ENCODE measurements at places on chromosomes 4 and X.
A peak's percentile ranks its signal among the peaks of the same experiment; 100 is the strongest.

DNA sequence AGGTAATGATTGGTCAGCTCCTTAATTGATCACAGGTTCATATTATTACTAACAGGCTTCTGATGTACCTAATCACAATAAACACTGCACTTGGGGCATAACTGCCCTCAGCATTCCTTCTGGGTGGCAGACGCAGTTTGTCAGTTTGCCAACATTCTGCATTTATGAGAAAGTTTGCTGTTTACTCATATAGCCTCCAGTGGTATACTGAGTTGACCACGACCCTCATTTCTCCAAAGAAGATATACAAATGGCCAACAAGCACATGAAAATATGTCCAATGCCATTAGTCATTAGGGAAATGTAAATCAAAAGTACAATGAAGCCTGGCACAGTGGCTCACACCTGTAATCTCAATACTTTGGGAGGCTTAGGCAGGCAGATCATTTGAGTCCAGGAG, 26.3 kb downstream of the EFHC2 start:
- DNase-seq, result no peak

DNA sequence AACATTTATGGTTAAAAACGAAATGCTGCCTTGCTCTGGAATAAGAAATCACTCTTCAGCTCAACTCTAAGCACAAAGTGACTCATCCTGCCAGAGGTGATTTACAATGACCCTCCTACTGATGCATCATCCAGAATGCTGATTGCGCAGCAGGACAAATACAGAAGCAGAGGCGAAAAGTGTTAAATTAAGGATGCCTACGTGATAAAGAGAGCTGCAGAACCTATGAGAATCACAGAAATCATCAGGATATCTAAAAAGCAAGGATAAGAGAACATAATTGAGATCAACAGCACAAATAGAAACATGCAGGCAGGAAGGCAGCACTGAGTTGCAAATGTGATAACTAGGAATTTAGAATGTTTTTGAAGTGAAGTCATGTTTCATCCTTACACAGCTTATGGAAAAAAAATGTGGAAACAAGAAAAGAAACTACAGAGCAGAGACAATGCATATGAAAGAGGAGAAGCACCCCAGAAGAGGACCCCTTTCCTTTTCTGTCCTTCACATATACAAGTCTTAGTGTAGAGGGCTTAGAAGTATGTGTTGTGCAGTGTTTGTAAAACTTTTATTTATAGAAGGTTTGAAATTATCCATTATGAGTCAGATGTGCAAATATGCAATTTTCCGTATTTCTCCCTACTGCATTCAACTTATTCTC, 188.4 kb downstream of the SLC7A11 start:
- peak; percentile 95 for DNase-seq

DNA sequence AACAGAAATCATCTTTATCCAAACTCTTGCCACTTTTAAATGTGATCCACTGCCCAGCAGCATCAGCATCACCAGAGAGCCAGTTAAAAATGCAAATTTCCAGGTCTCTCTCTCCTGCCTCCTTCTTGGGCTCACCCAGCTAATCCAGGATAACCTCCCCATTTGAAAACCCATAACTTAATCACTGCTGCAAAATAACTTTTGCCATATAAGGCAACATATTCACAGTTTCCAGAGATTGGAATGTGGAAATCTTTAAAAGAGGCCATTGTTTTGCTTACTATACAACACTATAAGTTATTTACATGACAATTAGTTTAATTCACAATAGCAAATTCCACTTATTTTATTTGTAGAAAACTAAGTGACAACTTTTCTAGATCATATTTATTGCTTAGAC, 4.8 kb upstream of the EXOSC9 start:
- DNase-seq, result no peak

DNA sequence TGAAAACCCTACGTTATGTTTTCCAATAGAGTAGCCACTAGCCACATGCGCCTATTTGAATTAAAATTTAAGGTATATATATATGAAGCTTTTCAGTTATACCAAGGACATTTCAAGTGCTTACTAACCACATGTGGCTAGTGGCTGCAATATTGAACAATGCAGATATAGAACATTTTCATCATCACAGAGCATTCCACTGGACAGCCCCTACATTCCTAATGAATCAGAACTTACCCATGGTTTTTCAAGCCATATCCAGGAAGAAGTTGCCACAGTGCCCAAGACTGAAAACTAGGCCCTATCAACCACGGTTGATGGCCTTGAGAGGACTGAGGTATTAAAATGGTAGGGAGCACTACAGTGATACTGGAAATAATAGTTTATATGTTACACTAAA, 29.7 kb downstream of the NEK1 start:
- DNase-seq, result no peak

GRCh38 chr4:121777625-121778024, 12.7 kb upstream of the SMIM43 start:
- no peak for DNase-seq

- DNase-seq, result no peak
Measured at GRCh38 chr4:78720994-78721677, 55.0 kb upstream of the BMP2K start.

GRCh38 chrX:53251307-53251706, 26.3 kb upstream of the KDM5C start:
- peak; percentile 86 for DNase-seq

- peak; percentile 22 for DNase-seq
Measured at GRCh38 chr4:87555773-87556619, 26.8 kb upstream of the SPARCL1 start.

GRCh38 chr4:156672492-156673305, 298.9 kb downstream of the PDGFC start:
- DNase-seq, result peak; percentile 35

DNA sequence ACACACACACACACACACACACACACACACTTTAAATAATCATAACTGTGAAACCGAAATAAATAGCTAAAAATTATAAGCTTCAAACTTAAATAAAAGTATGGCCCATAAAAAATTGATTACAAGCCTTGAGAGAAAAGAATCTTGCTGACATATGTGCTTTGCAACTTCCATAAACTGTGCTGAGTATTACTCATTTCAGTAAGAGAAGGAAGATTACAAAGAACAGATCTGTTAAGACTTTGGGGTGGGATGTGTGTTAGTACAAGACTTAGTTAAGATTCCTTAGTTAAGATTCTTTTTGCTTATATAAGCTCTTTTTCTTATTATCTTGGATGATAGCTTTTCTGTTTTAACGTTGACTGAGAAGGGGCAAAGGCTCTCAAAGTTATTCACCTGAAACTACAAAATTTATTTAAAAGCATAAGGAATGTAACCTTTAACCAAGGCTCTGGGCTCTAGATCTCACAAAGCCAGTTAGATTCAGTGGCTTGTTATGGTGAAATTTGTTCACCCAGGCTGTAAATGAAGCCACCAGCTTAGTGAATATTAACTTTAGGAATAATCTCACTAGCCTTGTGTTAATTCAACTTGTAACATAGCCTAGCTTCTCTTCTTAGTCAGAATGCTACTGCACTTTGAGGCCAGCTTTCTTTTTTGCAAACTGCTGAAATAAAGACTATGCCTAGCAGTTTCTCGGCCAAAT, 58.2 kb downstream of the ARSJ start:
- DNase-seq, result peak; percentile 84
